ENCODE measurements at places on chromosomes 16 and 17. TPM values are rescaled to one million over a fixed set of nuclear protein-coding genes. Genes with fewer than 3 reads are reported as not detected.

DNA sequence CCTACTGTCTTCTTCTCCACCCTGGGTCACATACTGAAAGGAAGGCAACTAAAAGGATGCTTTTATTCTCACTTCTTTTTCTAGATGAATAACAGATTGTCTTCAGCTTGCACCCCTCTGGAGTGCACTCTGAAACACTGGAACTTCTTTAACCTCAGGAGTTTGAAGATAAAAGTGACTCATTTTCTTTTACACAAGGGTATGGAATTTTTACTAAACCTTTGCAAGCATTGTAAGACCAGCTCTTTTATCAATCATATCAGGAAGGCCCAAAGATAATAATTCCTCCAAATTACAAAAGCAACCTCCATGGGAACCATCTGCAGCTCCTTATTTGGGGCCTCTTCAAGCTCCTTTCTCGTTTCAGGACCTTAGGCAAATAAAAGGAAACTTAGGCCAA is 193.5 kb upstream of the KIF2B start:
- no peak for DNase-seq

Gene INO80E
- total RNA-seq = 43.8 TPM

GRCh38 chr17:10731408-10731879 is 1.6 kb upstream of the TMEM220 start:
- DNase-seq = no peak

Gene MAPT
- total RNA-seq = 0.25 TPM

Gene CKLF
- 120 TPM for total RNA-seq

Data from kidney epithelial cell (primary cell).